ENCODE measurements at places on chromosomes 13 and 19.

GRCh38 chr13:77928909-77929308, 10.3 kb upstream of the EDNRB start:
- no peaks in the 10 kb centered on the region for H3K27me3 ChIP-seq
- H3K4me1 ChIP-seq, result no peaks in the 10 kb centered on the region
- no peak overlapping the region for H3K4me3 ChIP-seq

- H3K27me3 ChIP-seq, result no peaks in the 10 kb centered on the region
- no peak for DNase-seq
- H3K36me3 ChIP-seq, result no peaks in the 10 kb centered on the region
- peaks cover 31% of the 10 kb centered on the region for H3K4me1 ChIP-seq
- H3K4me3 ChIP-seq, result no peak overlapping the region
Measured at GRCh38 chr19:48718711-48719231, 754 bp downstream of the MAMSTR start.

DNA sequence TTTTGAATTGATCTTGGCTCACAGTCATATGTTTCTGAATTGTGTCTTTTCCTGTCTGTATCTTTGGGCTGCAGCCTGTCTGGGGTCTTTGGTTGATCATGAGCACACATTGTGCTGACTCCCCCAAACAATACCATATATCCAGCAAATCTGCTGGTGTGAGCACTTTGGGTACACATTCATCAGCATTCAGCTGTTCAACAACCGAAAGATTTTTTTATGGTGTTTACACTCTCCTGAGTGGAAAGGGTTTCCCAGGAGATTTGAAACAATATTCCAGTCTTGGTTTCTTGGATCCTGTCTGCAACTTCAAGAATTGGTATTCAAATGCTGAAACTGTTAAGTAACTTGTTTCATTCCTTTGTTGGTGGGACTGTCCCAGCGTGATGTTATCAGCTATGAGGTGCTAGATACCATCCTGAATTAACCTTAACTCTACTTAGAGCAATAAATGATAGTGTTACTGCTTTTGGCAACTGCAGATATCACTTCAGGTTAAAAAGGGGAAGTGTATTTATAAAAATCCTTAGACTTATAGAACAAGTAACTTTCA, 78.4 kb upstream of the DIAPH3 start:
- no peaks in the 10 kb centered on the region for H3K4me1 ChIP-seq
- H3K27me3 ChIP-seq, result no peaks in the 10 kb centered on the region
- no peak overlapping the region for H3K27ac ChIP-seq
- no peak for DNase-seq
- no peak overlapping the region for H3K4me3 ChIP-seq
- no peaks in the 10 kb centered on the region for H3K36me3 ChIP-seq

DNA sequence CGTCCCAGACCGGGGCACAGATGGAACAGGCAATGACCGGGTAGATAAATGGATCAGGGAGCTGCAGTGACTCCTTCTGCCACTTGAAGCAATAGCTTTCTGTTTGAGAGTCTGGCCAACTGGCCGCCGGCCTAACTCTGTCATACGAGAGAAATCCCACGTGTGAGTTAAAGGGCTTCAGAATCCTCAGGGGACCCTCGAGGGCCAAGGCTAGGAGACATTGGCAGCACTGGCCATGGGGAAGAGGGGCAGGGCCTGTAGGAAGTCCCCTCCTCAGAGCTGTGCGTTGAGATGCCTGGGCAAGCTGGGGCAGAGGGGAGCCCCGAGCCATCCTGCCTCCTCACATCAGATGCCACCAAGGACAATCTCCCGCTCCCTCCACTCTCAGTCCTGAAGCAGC, 51.6 kb downstream of the KLF2 start:
- DNase-seq, result no peak
- peaks cover 99% of the 10 kb centered on the region for H3K4me1 ChIP-seq
- H3K4me3 ChIP-seq, result no peak overlapping the region

GRCh38 chr13:113365971-113366588, 2.1 kb upstream of the GRTP1 start:
- no peak for DNase-seq
- H3K27ac ChIP-seq, result no peak overlapping the region
- peaks cover 14% of the 10 kb centered on the region for H3K4me1 ChIP-seq
- no peaks in the 10 kb centered on the region for H3K36me3 ChIP-seq
- H3K27me3 ChIP-seq, result peaks cover 24% of the 10 kb centered on the region

DNA sequence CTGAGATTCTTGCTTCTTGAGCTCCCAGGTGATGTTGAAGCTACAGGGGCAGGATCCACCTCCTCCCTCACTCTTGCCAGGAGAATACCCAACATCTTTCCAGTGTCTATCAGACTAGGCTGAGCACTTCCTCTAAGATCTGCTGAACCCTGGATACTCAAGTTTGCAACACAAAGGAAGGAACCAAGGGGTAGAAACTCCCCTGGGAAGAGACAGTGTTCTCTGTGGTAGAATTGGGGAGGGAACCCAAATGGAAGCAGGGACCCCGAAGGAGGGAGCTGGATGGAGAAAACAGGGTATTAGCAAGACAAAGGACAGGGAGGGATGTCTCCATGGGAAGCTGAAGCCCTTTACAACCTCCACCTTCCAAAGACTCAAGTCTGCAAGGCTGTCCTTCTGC, 117.6 kb downstream of the DNAJC15 start:
- H3K4me1 ChIP-seq, result no peaks in the 10 kb centered on the region
- DNase-seq, result no peak
- H3K4me3 ChIP-seq, result no peak overlapping the region
- peaks cover 3% of the 10 kb centered on the region for H3K27me3 ChIP-seq

GRCh38 chr19:1945899-1946298, 4.9 kb downstream of the CSNK1G2 start:
- no peaks in the 10 kb centered on the region for H3K27me3 ChIP-seq
- H3K4me1 ChIP-seq, result peaks cover 73% of the 10 kb centered on the region

GRCh38 chr19:33254245-33254824, 28.7 kb upstream of the SLC7A10 start:
- no peak for DNase-seq
- no peaks in the 10 kb centered on the region for H3K27me3 ChIP-seq
- no peak overlapping the region for H3K27ac ChIP-seq
- H3K4me3 ChIP-seq, result no peak overlapping the region

DNA sequence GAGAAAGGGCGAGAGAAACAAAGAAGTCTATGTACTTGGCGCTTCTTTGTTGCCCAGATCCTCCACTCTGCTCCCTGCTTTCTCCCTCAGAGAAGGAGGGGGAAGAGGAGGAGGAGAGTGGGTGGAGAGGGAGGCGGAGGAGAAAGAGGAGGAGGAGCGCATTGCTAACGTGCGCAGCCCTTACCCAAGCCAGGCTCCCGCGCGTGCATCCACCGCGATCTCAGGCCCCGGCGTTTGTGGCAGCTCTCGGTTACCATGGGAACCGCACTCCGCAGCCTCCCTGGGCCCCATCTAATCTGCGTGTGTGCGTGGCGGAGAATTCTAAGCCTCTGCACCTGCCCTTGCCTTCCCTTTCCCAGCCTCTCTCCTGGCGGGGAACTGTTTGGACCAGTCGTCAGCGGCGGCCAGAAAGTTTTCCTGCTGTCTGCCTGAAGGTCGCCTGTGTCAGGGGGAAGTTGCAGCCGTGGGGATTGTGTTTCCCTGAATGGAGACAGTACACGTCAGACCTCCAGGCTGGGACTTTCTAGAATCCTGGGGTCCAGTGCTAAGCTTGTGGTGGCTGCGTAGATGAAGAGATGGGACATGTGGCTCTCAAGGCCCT, at the start of gene ERICH6B:
TSS of gene ERICH6B (minus strand) at position 239 of the 601 bp plus-strand sequence. CDS start 18,734 bp downstream, outside the sequence.
- no peak within 1 kb of the TSS for H3K4me3 ChIP-seq
- peaks cover 5% of the 10 kb centered on the region for H3K4me1 ChIP-seq
- peak; percentile 12 for DNase-seq
- H3K36me3 ChIP-seq, result no peaks in the 10 kb centered on the region
- no peak within 1 kb of the TSS for H3K27ac ChIP-seq

DNA sequence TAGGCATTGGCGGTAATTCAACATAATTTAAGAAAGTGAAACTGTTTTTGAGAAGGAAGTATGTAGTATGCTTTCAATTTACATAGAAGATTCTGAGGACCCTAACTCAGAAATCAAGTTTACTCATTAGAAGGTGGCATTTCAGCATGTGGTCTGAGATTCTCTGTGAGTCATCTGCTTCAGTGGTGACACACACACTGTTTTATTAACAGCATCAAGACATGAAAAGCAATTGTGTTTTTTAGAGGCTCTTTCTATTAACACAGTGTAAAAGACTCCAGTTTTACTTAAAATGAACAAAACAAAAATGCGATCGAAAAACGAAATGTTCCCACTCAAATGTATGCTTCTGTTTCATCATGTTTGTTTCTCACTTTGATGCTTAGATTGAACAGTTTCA, 802.1 kb upstream of the SLITRK6 start:
- no peaks in the 10 kb centered on the region for H3K36me3 ChIP-seq
- no peak overlapping the region for H3K4me3 ChIP-seq
- H3K27me3 ChIP-seq, result no peaks in the 10 kb centered on the region

GRCh38 chr13:60402022-60402421, 5.0 kb downstream of the TDRD3 start:
- DNase-seq, result no peak
- no peaks in the 10 kb centered on the region for H3K27me3 ChIP-seq
- no peak overlapping the region for H3K4me3 ChIP-seq
- no peak overlapping the region for H3K27ac ChIP-seq

DNA sequence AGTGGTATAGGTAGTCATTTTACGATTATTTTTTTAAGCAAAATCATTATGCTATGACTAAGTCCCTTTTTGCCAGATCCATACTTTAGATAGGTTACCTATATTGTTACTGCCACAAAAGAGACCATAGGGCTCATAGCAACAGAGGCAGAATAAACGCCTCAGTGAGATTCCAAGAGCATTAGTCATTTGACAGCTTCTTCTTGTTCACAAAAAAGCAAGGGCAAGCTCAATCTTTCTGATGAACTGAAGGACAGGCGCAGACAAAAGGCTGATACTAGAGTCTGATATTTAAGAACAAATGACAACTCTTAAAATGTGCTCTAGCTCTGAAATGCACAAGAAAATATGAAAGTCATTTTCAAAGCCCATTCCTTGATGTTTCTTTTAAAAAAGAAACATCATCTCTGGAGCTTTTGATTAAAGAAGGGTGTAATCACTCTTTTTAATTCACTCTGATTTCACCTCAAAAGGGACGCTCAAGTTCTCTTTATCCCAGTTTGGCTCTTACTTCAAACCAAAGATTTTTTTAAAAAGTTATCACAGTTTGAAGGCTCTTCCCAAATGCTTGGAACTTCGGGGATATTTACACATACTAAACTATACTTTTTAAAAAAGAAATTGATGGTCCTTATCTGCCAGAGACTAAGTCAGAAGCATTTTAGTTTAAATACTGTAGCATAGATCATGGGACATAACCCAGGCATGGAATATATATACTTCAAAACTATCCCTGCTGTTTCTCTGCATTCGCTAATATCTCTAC, 187.2 kb downstream of the EFNB2 start:
- H3K4me3 ChIP-seq, result no peak overlapping the region
- DNase-seq, result no peak
- H3K27me3 ChIP-seq, result peaks cover 34% of the 10 kb centered on the region

- peaks cover 5% of the 10 kb centered on the region for H3K27me3 ChIP-seq
- no peaks in the 10 kb centered on the region for H3K36me3 ChIP-seq
- H3K4me1 ChIP-seq, result no peaks in the 10 kb centered on the region
- no peak overlapping the region for H3K4me3 ChIP-seq
- no peak for DNase-seq
- H3K27ac ChIP-seq, result no peak overlapping the region
Measured at GRCh38 chr19:40539070-40539469, 37.6 kb upstream of the SHKBP1 start.

DNA sequence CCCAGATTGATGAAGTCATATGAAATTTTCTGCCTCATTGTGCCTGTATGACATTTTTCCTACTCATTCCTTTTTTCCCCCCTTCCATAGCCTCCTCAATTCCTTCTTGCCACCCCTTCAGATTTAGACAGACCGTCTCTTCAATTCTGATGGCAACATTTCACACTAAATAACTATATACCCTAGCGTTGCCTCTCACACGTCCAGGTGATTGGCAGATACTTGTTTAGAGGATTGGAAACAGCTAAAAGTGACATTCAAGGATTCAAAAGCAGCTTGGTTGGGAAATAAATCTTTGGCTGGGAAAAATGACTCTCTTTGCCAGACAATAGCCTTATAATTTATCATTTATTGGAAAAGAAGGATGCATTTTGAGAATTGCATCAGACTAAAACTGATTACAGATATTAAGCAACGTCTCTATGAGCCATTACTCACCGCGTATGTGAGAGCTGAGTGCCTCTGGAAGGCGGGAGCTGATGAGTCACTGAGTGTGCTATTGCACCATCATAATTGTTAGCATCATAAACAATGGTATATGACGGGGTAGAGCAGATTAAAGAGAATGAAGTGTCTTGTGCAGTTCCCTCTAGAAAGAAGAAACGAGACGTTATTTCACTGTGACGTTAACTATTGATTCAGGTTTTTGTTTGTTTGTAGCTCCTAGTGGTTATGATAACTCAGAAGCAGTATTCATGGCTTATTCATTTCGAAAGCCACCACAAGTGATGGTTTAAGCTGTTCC, 61.1 kb upstream of the FAM216B start:
- no peaks in the 10 kb centered on the region for H3K27me3 ChIP-seq
- no peak for DNase-seq

- no peaks in the 10 kb centered on the region for H3K36me3 ChIP-seq
- DNase-seq, result no peak
- H3K4me1 ChIP-seq, result no peaks in the 10 kb centered on the region
- H3K27ac ChIP-seq, result no peak overlapping the region
- H3K4me3 ChIP-seq, result no peak overlapping the region
Measured at GRCh38 chr13:71613066-71613745, 253.8 kb downstream of the DACH1 start.

GRCh38 chr19:18059902-18060301, 26.8 kb downstream of the IL12RB1 start:
- H3K27ac ChIP-seq, result no peak overlapping the region
- H3K4me3 ChIP-seq, result no peak overlapping the region
- H3K27me3 ChIP-seq, result no peaks in the 10 kb centered on the region
- peaks cover 13% of the 10 kb centered on the region for H3K4me1 ChIP-seq
- peaks cover 44% of the 10 kb centered on the region for H3K36me3 ChIP-seq

DNA sequence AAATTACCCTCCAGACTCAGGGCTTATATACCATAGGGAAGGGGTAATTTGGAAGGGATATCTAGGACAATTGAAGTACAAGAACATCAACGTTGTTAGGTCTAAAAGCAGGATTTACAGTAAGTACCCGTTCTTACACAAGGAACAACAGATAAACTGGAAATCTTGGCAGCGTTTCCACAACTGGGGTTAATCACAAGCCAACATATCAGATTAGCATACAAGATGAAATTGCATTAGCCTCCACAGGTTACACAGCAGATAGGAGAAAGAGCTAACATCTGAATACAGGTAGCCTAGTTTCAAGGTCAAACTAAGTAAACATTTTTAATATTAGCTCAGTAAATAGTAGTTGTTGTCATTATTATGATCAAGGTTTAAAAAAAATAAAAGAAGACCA, 1214.0 kb upstream of the PCDH20 start:
- no peak for DNase-seq
- H3K4me1 ChIP-seq, result no peaks in the 10 kb centered on the region
- H3K4me3 ChIP-seq, result no peak overlapping the region
- H3K36me3 ChIP-seq, result no peaks in the 10 kb centered on the region

- H3K4me3 ChIP-seq, result no peak overlapping the region
- H3K27ac ChIP-seq, result no peak overlapping the region
Measured at GRCh38 chr13:41995946-41996345, 35.0 kb upstream of the VWA8 start.

GRCh38 chr19:37905946-37906868, at the start of gene WDR87:
TSS of gene WDR87 (minus strand) at chr19:37906594. CDS start at chr19:37898239, 8,355 bp downstream.
- H3K27me3 ChIP-seq, result no peaks in the 10 kb centered on the region
- H3K36me3 ChIP-seq, result no peaks in the 10 kb centered on the region
- peak within 1 kb of the TSS; percentile 98 for H3K4me3 ChIP-seq
- peaks cover 26% of the 10 kb centered on the region for H3K4me1 ChIP-seq
- H3K27ac ChIP-seq, result peak within 1 kb of the TSS; percentile 68
